ENCODE measurements at places on chromosomes 6 and 20.

DNA sequence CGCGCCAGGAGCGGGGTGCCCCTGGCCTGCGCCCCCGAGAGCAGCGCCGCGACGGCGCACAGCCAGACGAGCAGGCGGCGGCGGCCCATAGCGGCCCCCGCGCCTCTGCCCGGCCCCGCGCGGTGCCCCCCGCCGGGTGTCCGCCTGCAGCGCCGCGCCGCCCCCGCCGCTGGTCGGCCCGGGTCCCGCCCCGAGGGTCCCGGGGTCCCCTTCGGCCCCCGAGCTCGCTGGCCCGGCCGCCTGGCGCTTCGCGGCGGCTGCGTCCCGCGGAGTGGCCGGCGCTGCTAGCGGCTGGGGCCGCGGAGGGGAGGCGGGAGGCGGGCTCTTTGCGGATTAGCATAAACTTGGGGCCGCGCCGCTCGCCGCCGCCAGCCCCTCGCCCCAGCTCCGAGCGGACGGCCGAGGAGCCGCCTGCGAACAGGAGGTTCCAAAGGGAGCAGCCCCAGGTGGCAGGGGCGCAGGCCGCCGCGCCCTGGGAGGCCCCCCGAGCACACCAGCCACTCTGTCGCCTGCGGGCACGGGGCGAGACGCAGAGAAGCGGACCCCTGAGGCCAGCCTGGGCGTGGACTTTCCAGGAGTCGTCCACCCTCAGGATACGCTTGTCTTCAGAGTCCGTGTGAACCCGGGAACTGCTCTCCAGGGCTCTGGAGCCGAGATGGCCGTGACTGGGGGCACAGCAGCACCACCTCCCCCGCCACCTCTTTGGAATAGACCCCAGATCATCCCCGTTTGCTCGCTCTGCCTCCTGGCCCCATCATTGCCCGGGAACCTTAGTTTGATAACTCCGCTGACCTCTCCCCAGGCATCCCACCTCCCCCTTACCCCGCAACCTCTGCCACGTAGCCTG is at the start of gene EMILIN3:
Gene EMILIN3 (minus strand): TSS at position 273 of the 847 bp plus-strand sequence. CDS start 184 bp downstream, at position 89.
- DNase-seq, result no peak

DNA sequence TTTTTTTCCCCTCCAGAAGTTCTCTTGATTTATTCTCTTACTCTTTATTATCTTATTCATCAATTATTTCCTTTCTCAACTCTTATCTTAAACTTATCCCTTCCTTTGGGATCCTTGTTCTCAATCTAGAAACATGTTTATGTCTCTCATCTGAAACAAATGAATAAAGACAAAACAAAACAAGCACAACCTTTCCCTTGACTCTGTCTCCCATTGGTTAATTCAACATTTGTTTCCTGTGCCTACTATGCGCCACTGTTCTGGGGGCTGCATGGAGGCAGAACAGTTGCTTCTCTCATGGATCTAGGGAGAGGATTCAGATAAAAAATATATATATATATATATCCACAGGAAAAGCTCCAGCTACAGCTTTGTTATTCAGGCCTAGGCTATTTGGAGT is 5.2 kb upstream of the MRAP2 start:
- DNase-seq, result no peak

DNA sequence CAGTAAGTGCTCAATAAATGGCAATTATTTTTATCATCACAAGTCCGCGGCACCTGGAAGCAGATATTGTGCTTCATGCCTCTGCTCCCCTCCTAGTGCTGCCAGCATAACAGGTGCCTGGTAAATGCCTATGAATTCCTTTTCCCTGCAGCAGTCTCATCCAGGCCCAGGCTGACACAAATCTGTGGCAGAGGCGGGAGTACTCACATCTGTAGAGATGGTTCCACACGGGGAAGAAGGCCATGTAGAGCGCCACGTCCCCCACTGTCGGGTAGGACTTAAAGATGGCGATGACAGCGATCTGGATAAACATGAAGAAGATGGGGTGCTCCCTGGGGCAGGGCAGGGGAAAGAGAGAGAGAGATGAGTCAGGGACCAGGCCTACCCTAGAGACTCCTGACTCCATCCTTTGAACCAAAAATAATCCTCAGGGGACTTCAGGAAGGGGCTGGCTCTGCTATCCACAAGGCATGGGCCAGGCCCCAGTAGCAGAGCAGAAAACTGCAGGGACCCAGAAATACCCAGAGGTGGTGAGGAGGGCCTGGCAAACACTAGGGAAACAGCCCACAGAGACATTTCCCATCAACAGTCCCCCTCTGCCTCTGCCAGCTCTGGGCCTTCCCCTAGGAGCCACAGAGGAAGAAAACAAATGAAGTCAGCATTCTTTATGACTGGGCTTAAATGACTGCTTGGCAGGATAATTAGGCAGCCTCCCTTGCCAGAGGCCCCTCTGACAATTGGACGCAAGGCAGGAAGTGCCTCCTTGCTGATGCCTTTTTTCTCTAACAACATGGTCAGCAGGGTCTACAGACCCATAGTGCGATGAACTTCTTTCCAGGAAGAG is 23.0 kb downstream of the MAP1LC3A start:
- DNase-seq, result no peak

GRCh38 chr6:115747719-115748118 is 313.0 kb downstream of the FRK start:
- no peak for DNase-seq

DNA sequence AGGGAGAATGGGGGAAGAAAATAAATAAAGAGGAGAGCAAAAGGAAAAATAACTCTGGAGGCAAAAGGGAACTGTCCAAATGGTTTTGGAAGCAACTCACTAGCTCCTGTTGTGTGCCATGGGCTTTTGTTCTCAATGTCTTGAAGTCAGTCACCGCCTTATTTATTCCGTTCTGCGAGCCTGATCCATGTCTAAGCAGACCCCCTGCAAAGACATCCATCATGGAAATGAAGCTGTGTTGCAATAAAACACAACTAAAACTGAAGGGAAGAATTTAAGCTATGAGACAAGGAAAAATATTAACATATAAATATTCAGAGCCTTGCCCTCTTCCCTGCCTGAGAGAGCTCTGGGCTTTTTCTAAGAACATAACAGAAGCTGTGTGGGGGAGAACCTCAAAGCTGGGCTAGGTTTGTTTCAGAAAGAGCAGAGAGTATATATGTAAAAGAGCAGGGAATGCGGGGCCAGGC is 373.2 kb upstream of the CNR1 start:
- no peak for DNase-seq

GRCh38 chr6:123745895-123746294 is 57.8 kb upstream of the NKAIN2 start:
- no peak for DNase-seq

- no peak for DNase-seq
Measured at GRCh38 chr6:57261926-57262325, 39.8 kb upstream of the RAB23 start.

Measured in HT-29 (cell line).